ENCODE measurements at places on chromosomes 12 and 14.
A peak's percentile ranks its signal among the peaks of the same experiment; 100 is the strongest.

GRCh38 chr14:60090864-60091519 is 731 bp upstream of the PCNX4 start:
- no peak for DNase-seq

- DNase-seq: no peak
These were observed 49.0 kb downstream of the ZC3H14 start for GRCh38 chr14:88611878-88612277.

DNA sequence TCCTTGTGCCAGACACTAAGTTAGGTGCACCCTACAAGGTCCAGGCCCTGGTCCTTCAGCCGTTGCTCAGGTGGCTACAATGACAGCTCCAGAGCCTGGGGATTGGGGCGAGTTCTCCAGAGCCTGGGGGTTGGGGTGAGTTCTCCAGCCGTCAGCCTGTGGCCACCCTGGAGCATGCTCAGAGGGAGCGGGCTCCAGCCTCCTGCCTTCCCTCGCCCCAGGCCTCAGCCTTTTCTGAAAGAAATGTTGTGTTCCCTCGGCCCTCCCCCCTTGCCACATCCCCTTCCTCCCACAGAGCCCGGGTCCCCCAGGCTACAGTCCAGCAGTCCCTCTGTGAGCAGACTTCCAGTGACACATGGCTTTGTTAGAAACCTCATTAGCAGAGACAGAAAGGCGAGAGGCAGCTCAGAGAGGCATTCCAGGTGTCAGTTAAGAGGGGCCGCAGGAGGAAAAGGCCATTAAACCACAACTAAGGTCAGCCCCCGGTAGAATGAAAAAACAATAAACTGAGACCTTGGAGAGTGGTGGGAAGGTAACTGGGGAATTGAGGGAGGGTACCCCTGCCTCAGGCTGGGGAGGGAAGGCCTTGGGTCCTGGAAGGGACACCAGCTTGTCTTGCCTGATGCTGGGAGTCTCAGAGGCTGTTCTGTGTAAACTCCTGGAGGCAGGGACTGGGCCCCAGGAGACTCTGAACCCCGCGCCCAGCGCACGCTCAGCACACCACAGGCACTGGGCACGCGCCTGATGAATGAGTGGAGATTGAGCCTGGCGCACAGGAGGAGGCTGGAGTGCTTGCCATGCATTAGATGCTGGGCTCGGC is 23.1 kb upstream of the COL2A1 start:
- no peak for DNase-seq

GRCh38 chr12:53770281-53770680 is 18.5 kb upstream of the CISTR start:
- peak; percentile 93 for DNase-seq

DNA sequence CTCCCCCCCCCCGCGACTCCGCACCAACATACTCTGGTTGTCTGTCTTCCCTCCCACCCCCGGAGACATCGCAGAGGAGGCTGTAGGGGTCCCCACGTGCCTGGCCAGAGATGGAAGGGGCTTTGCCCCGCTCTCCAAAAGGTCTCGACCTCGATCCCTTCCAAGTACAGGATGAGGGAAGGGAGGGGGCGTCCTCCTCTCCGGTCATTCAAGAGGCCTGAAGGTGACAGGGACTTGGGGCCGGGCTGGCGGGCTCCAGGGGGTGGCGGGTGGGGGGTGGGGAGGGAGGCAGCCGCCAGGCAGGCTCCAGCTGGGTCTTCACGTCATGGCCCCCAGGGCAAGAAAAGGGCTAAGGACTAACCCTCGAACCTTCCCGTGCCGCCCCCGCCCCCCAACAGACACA is 15.1 kb downstream of the TBX3 start:
- DNase-seq: no peak

All from AG09309 (cell line).